ENCODE measurements at places on chromosomes 3 and 15.

- DNase-seq, result no peak
- H3K27me3 ChIP-seq, result no peaks in the 10 kb centered on the region
- H3K4me3 ChIP-seq, result no peak overlapping the region
- no peaks in the 10 kb centered on the region for H3K4me1 ChIP-seq
Observed at GRCh38 chr3:100455841-100456550, 36.4 kb upstream of the TMEM45A start.

- no peak for DNase-seq
- no peak overlapping the region for H3K4me3 ChIP-seq
- no peaks in the 10 kb centered on the region for H3K36me3 ChIP-seq
Observed at GRCh38 chr3:33543601-33544000, 103.4 kb upstream of the UBP1 start.

- H3K4me3 ChIP-seq, result no peak overlapping the region
- no peaks in the 10 kb centered on the region for H3K36me3 ChIP-seq
- H3K27me3 ChIP-seq, result no peaks in the 10 kb centered on the region
- no peak overlapping the region for H3K27ac ChIP-seq
- no peaks in the 10 kb centered on the region for H3K4me1 ChIP-seq
- DNase-seq, result no peak
Observed at GRCh38 chr3:149542375-149543312, 68.1 kb downstream of the TM4SF4 start.

GRCh38 chr3:194247350-194247740, 103.8 kb downstream of the CPN2 start:
- no peaks in the 10 kb centered on the region for H3K36me3 ChIP-seq
- no peak for DNase-seq
- H3K27ac ChIP-seq, result no peak overlapping the region
- no peak overlapping the region for H3K4me3 ChIP-seq
- H3K4me1 ChIP-seq, result no peaks in the 10 kb centered on the region

- no peaks in the 10 kb centered on the region for H3K36me3 ChIP-seq
- H3K4me3 ChIP-seq, result no peak overlapping the region
- H3K27me3 ChIP-seq, result no peaks in the 10 kb centered on the region
- no peak overlapping the region for H3K27ac ChIP-seq
Observed at GRCh38 chr3:104631254-104631653, 735.5 kb upstream of the ALCAM start.

DNA sequence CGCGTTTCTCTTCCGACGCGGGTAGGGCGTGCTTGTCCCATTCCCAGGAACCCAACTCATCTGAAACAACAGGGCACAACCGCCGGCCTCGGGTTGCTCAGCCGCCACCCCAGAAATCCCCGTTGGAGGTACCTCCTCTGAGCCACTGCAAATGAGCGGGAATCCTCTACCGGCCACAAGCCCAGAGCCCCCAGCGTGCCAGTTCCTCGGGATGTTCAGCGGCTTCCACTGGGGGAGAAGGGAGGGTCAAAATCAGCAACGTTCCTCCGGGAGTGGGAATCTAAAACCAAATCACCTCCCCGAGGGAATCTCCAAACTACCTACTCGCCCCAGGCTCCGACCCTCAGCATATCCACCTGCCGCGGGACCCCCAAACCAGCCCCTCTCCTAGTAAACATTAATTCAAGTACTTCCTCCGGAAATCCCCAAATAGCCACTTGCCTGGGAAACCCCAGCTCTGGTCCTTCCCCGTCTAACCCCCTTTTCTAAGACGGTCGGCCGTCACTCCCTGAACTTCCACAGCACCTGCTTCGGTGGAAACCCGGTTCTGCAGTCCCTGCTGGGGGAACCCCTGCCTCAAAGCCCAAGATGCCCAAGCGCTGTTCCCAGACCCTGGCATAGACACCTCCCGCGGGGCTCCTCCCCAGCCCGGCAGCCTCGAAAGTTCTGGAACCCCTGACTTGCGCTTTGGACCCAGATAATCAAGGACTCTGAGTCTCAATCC, 887 bp downstream of the OXTR start:
- peaks cover 30% of the 10 kb centered on the region for H3K27me3 ChIP-seq
- H3K4me1 ChIP-seq, result peaks cover 15% of the 10 kb centered on the region
- H3K36me3 ChIP-seq, result no peaks in the 10 kb centered on the region
- no peak overlapping the region for H3K27ac ChIP-seq
- H3K4me3 ChIP-seq, result no peak overlapping the region

GRCh38 chr15:62868507-62868906, 174.0 kb upstream of the TPM1 start:
- no peak for DNase-seq
- no peaks in the 10 kb centered on the region for H3K4me1 ChIP-seq
- H3K27ac ChIP-seq, result no peak overlapping the region
- H3K27me3 ChIP-seq, result peaks cover 7% of the 10 kb centered on the region

DNA sequence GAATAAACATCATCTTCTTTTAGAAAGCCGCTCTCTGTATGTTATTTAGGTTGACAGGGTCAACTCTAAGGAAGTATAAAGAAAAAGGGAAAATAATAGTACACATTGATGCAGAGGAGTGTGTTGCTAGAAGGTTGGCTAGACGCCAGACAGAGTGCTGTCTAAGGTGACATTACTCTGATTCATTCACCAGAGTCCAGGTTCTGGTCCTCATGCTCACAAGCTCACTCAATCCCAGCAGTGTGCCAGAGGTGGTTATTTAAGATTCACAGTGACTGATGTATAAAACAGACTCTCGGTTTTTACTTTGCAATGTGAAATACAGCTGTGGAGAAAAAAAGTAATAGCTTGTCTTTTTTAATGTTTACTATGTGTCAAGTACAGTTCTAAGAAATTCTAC, 1.7 kb downstream of the CFAP44 start:
- no peaks in the 10 kb centered on the region for H3K27me3 ChIP-seq
- H3K27ac ChIP-seq, result no peak overlapping the region
- peaks cover 5% of the 10 kb centered on the region for H3K36me3 ChIP-seq
- H3K4me3 ChIP-seq, result no peak overlapping the region

- no peaks in the 10 kb centered on the region for H3K36me3 ChIP-seq
- peaks cover 22% of the 10 kb centered on the region for H3K27me3 ChIP-seq
- peak within 1 kb of the TSS; percentile 77 for H3K4me3 ChIP-seq
- H3K27ac ChIP-seq, result no peak within 1 kb of the TSS
- peaks cover 53% of the 10 kb centered on the region for H3K4me1 ChIP-seq
Observed at GRCh38 chr15:52790169-52790708, at the start of gene ONECUT1. ONECUT1 (minus strand) TSS chr15:52790336; CDS start chr15:52789884, 452 bp downstream.

GRCh38 chr15:64749999-64750657, 25.3 kb downstream of the RBPMS2 start:
- H3K4me1 ChIP-seq, result no peaks in the 10 kb centered on the region
- DNase-seq, result no peak
- H3K27me3 ChIP-seq, result no peaks in the 10 kb centered on the region
- no peak overlapping the region for H3K27ac ChIP-seq
- H3K4me3 ChIP-seq, result no peak overlapping the region

- no peak for DNase-seq
- no peaks in the 10 kb centered on the region for H3K36me3 ChIP-seq
- no peaks in the 10 kb centered on the region for H3K4me1 ChIP-seq
- H3K4me3 ChIP-seq, result no peak overlapping the region
Observed at GRCh38 chr3:136385457-136385856, 135.3 kb downstream of the PCCB start.

GRCh38 chr15:72227720-72228119, 3.3 kb downstream of the PKM start:
- peaks cover 12% of the 10 kb centered on the region for H3K36me3 ChIP-seq
- H3K27me3 ChIP-seq, result no peaks in the 10 kb centered on the region
- H3K4me1 ChIP-seq, result peaks cover 74% of the 10 kb centered on the region
- DNase-seq, result no peak

GRCh38 chr3:78277220-78277619, 1237.3 kb downstream of the ROBO2 start:
- no peaks in the 10 kb centered on the region for H3K4me1 ChIP-seq
- H3K27me3 ChIP-seq, result no peaks in the 10 kb centered on the region
- H3K27ac ChIP-seq, result no peak overlapping the region
- DNase-seq, result no peak
- no peaks in the 10 kb centered on the region for H3K36me3 ChIP-seq

DNA sequence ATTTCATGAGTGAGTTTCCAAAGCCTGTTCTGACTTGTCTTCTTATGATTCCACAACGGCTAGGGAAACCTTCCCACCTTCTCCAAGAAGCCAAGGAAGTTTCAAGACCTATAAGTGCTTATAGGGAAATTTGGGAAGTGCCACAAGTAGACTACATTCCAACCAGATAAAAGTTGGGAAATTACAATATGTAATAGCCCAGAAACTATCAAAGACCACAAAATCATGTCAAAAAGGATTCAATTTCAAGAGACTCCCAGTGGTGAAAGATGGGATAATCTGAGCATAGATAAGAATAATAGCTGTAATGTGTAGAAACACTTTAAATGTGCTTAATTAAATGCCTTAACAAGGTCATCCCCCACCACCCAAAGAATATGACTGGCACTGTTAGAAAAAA, 169.2 kb upstream of the SLC2A2 start:
- no peak overlapping the region for H3K4me3 ChIP-seq
- DNase-seq, result no peak
- H3K27ac ChIP-seq, result no peak overlapping the region
- no peaks in the 10 kb centered on the region for H3K4me1 ChIP-seq

- H3K27me3 ChIP-seq, result no peaks in the 10 kb centered on the region
- H3K4me1 ChIP-seq, result peaks cover 17% of the 10 kb centered on the region
- peak; percentile 83 for DNase-seq
- peak overlapping the region; percentile 32 for H3K27ac ChIP-seq
Observed at GRCh38 chr3:71512000-71512399, 71.5 kb downstream of the FOXP1 start.

- DNase-seq, result no peak
- no peaks in the 10 kb centered on the region for H3K4me1 ChIP-seq
- H3K36me3 ChIP-seq, result no peaks in the 10 kb centered on the region
- H3K27me3 ChIP-seq, result no peaks in the 10 kb centered on the region
- H3K4me3 ChIP-seq, result no peak overlapping the region
- no peak overlapping the region for H3K27ac ChIP-seq
Observed at GRCh38 chr15:51460796-51461195, 119.3 kb downstream of the GLDN start.

- no peak overlapping the region for H3K4me3 ChIP-seq
- no peak for DNase-seq
- H3K36me3 ChIP-seq, result no peaks in the 10 kb centered on the region
- no peaks in the 10 kb centered on the region for H3K4me1 ChIP-seq
- no peak overlapping the region for H3K27ac ChIP-seq
Observed at GRCh38 chr15:54722342-54722986, 474.3 kb downstream of the RSL24D1 start.

- no peak overlapping the region for H3K27ac ChIP-seq
- H3K36me3 ChIP-seq, result no peaks in the 10 kb centered on the region
- no peak for DNase-seq
- H3K4me1 ChIP-seq, result peaks cover 53% of the 10 kb centered on the region
- no peak overlapping the region for H3K4me3 ChIP-seq
Observed at GRCh38 chr15:31305375-31305774, 21.3 kb upstream of the KLF13 start.

- no peak for DNase-seq
- H3K27ac ChIP-seq, result no peak overlapping the region
- peaks cover 6% of the 10 kb centered on the region for H3K36me3 ChIP-seq
- H3K4me1 ChIP-seq, result no peaks in the 10 kb centered on the region
Observed at GRCh38 chr15:68192804-68193486, 12.2 kb downstream of the CALML4 start.

DNA sequence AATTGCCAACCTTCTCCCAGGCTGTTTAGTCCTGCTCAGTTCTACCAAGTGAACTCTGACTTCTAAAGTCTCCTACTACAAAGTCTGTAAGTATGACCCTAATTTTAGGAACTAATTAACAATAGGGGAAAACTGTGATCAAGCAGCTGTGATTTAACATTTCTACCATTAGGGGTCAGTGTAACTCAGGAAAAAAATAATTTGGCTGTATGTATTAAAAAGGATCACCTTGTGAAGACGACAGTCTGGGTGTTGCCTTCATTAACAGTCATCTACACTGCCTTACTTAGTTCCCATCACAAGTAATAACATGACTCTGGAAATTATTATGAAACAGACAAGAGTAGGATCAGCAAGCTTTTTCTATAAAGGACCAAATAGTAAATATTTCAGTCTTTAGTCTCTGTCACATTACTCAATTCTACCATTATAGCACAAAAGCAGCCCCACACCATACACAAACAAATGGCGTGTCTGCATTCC, 4.2 kb upstream of the NPHP3 start:
- peaks cover 10% of the 10 kb centered on the region for H3K4me1 ChIP-seq
- no peaks in the 10 kb centered on the region for H3K27me3 ChIP-seq
- H3K4me3 ChIP-seq, result no peak overlapping the region
- no peaks in the 10 kb centered on the region for H3K36me3 ChIP-seq
- DNase-seq, result no peak
- H3K27ac ChIP-seq, result no peak overlapping the region

DNA sequence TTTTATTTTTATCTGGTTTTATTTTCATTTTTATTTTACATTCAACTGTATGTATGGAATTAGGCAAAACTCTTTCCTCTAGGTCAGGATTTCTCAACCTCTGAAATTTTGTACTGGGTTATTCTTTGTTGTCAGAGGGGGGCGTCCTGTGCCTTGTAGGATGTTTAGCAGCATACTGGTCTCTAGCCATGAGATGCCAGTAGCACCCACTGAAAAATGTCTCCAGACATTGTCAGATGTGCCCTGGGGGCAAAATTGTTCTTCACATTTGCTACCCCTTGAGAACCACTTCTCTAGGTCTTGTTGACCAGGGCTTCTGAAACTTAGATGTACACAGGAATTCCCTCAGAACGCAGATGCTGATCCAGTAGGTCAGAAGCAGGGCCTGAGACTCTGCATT, 5.4 kb downstream of the CHRNA5 start:
- no peak overlapping the region for H3K4me3 ChIP-seq
- H3K4me1 ChIP-seq, result peaks cover 6% of the 10 kb centered on the region
- no peak for DNase-seq
- no peak overlapping the region for H3K27ac ChIP-seq
- H3K36me3 ChIP-seq, result no peaks in the 10 kb centered on the region

GRCh38 chr15:96670389-96670788, 339.9 kb downstream of the NR2F2 start:
- H3K4me1 ChIP-seq, result no peaks in the 10 kb centered on the region
- no peaks in the 10 kb centered on the region for H3K36me3 ChIP-seq
- no peak overlapping the region for H3K4me3 ChIP-seq
- no peak overlapping the region for H3K27ac ChIP-seq
- no peak for DNase-seq

DNA sequence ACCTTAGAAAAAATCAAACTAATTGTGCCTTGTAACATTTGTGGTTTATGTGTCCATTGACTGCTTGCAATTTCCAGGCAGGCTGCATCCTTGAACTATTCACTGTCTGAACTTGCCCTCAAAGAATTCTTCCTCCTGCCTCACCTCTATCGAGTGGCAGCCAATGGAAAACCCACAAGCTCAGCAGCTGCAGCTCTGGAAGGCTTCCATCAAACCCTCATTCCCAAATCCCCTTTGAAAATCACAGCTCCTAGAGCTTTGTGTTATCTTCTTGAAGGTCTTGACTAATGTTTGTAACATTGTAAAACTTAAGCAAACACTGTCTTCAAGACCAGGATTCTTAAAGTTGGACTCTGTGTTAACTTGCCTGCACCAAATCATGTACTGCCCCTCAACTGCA, 81.1 kb downstream of the FILIP1L start:
- H3K36me3 ChIP-seq, result no peaks in the 10 kb centered on the region
- H3K27ac ChIP-seq, result no peak overlapping the region
- H3K27me3 ChIP-seq, result no peaks in the 10 kb centered on the region
- DNase-seq, result no peak

Data from T-cell (primary cell).